ENCODE measurements at places on chromosomes 3 and 15.

- DNase-seq: no peak
These were observed 96.3 kb downstream of the NUP210 start for GRCh38 chr3:13323822-13324221.

GRCh38 chr15:35530698-35531097, 15.3 kb downstream of the DPH6 start:
- DNase-seq: no peak

- DNase-seq: no peak
These were observed 680.3 kb downstream of the AGBL1 start for GRCh38 chr15:86759800-86760523.

- DNase-seq: no peak
These were observed 16.3 kb upstream of the CRTC3 start for GRCh38 chr15:90513448-90513847.

GRCh38 chr15:64928626-64929220, 17.0 kb downstream of the ANKDD1A start:
- no peak for DNase-seq

GRCh38 chr15:47857776-47858167, 140.5 kb downstream of the SEMA6D start:
- no peak for DNase-seq

- DNase-seq: no peak
These were observed 72.3 kb downstream of the CD200R1L start for GRCh38 chr3:112774293-112774926.

GRCh38 chr3:180329187-180329586, 272.8 kb upstream of the TTC14 start:
- no peak for DNase-seq
